Activated CD4-positive, alpha-beta T cell treated with anti-CD3 and anti-CD28 coated beads for 36 hours (primary cell): ENCODE measurements at places on chromosomes 6 and 20. TPM values are rescaled to one million over a fixed set of nuclear protein-coding genes. Genes with fewer than 3 reads are reported as not detected.

- DNase-seq = no peak
Measured at GRCh38 chr6:97066056-97066455, 141.5 kb downstream of the KLHL32 start.

DNA sequence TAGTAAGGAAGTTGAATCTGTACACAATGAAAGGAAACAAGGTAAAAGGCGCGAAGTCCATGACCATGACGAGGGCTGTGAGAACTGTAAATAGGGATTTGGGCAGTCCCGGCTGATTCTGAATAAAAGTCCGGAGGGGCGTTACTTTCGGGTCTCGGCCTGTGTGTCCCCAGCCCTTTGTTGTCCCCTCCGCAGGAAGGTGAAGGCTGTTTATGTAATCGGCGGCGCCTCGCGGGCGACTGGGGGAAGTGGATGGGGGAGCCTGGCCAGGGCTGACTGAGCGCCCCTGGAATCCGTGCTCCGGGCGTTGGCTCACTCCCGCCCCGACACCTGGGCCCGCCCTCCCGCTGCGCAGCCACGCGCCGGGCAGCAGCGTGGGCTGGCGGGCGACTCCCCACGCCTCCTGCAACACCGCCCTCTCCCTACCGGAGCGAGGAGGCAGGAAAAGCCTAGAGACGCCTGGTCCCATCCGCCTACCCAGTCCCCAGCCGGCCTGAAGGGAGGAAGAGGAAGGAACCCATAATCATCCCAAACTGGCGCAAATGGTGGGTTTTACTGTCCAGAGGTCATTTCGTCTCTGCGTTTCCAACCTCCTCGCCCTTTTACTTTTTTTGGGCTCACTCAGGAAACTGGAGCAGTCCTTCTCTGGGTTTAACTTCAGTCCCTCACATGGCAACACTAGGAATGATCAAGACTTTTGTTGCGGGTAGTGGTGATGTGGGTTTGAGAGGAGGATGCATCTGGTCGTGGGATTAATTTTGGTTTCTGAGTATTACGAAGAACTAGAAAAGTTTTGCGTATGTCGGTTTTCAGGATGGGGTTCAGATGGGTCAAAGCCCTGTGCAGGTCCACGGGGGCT lies 12.1 kb downstream of the TRIM31 start:
- peak; percentile 36 for DNase-seq

The TBC1D7 gene
- 16.4 TPM for total RNA-seq

The TNF gene
- 82.3 TPM for total RNA-seq

The TRIM31 gene
- total RNA-seq = not detected

GRCh38 chr20:11850901-11851300 lies 66.8 kb upstream of the BTBD3 start:
- no peak for DNase-seq

DNA sequence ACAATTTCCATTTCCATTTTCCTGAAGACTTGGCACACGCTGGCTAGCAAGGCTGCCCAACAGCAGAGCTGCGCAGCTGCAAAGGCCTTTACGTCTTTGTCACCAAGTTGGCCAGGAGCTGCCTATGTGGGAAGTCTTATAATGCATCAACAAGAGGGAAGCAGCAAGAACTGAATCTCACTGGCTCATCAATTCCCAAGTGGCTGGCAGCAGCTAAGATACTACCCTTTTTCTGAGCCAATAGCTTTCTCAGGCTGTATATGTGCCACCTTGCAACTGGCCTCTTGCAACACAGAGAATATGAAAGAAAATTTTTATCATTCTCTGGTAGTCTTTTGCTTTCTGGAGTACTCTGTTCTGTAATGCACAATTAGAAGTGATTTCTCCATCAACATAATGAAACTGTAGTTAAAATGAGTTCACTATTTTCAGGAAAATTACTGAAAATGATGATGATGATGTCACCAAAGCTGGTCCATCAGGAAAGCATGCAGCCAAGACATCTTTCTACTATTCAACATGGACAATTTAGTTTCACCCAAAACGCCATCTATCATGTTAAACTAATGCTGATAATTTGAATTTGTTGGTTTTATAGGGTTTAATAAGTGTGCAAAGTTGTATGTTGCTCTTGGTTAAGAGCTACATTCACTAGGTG lies 97.3 kb upstream of the FOXA2 start:
- DNase-seq = no peak

The BTN1A1 gene
- not detected for total RNA-seq

The KHDRBS2 gene
- not detected for total RNA-seq

DNA sequence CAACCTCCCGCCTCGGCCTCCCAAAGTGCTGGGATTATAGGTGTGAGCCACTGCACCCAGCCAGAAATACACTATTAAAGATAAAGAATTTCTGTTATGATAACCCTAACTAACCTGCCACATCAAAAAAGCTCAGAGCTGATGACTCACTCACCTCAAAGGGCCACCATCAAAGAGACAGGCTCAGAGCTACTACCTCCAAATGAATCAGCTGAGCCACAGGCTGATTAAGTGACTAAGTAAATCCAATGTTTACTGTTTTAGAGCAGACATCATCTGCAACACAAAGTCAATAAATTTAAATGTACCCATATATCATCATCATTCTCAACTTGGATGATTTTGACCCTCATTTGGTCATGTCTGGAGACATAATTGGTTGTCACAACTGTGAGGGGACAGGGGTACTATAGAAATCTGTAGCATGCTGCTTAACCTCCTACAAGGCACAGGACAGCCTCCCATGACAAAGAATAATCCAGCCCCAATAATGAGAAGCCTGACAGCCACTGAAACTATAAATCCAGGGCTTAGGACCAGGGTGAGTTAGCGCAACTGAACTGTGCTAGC lies 106.5 kb downstream of the ATP9A start:
- DNase-seq = peak; percentile 65

The SMLR1 gene
- not detected for total RNA-seq

GRCh38 chr6:1363729-1364572 lies 25.4 kb upstream of the FOXF2 start:
- DNase-seq = no peak

GRCh38 chr6:167910007-167910406 lies 83.3 kb downstream of the AFDN start:
- no peak for DNase-seq

GRCh38 chr6:133358574-133359150 lies 117.5 kb downstream of the EYA4 start:
- DNase-seq = no peak

DNA sequence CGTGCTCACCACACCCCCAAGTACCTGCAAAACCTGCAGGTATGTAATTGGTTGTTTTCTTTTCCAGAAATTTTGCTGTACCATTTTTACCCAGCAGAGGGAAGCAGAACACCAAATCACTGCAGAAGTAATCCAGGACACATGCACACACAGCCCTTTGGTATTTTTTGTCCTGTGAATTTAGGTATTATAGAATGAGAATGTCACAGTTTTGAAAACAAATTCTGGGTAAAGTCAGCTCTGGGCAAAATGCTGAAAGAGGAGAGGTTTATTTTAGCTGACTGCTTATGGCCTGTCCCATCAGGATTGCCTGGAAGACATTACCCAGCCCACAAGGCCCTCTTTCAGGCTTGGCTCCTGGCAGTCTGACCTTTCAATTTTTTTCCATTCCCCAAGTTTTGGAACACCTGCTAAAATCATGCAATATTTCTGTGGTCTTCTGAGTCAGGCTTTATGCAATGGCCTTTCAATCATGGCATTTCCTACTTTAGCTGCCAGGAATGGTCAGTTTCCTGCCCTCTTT lies 3.5 kb upstream of the EFHC1 start:
- peak; percentile 53 for DNase-seq

The LY6G5C gene
- 1.5 TPM for total RNA-seq

DNA sequence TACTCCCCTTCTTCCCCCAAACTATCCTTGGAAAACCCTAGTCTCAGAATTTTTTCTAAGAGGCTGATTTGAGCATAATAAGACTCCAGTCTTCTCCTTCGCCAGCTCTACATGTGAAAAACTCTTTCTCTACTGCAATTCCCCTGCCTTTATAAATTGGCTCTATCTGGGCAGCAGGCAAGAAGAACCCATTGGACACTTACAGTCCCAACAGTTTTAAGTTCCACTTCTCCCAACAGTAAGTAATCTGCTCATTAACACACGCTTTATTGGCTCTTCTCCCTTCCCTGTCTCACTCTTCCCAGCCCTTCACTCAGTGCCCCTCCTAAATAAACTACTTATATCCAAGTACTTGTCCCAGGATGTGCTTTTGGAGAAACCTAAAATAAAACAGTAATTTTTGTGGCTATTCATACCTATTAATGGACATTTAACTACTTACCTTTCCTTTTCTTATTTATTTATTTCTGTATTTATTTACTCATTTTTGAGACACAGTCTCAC lies 11.1 kb upstream of the DDR1 start:
- no peak for DNase-seq

- no peak for DNase-seq
Measured at GRCh38 chr20:33948480-33948879, 45.2 kb upstream of the RALY start.

The C6orf141 gene
- total RNA-seq = 1.1 TPM

- no peak for DNase-seq
Measured at GRCh38 chr20:50743087-50743486, 11.7 kb downstream of the PARD6B start.

The SEL1L2 gene
- not detected for total RNA-seq

DNA sequence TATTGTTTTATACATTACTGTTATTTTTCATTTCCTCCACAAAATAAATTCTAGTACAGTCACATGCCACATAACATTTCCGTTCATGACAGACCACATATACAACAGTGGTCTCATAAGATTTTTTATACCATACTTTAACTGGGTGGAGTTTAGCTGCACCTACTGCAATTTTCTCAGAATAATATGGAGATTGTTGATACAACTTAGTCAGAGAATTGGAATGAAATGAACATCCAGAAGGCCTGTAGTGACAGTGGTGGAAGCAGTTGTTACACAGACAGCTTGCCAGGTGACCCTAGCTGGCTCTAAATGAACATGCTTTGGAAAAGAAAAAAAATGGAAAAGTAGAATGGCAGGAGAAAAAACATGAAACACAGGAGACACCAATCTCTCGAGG lies 183.2 kb upstream of the TCF21 start:
- no peak for DNase-seq

DNA sequence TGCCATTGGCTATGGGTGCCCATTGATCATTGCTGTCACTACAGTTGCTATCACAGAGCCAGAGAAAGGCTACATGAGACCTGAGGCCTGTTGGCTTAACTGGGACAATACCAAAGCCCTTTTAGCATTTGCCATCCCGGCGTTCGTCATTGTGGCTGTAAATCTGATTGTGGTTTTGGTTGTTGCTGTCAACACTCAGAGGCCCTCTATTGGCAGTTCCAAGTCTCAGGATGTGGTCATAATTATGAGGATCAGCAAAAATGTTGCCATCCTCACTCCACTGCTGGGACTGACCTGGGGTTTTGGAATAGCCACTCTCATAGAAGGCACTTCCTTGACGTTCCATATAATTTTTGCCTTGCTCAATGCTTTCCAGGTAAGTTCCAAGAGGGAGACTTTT lies 16.4 kb downstream of the ADGRF4 start:
- peak; percentile 40 for DNase-seq

DNA sequence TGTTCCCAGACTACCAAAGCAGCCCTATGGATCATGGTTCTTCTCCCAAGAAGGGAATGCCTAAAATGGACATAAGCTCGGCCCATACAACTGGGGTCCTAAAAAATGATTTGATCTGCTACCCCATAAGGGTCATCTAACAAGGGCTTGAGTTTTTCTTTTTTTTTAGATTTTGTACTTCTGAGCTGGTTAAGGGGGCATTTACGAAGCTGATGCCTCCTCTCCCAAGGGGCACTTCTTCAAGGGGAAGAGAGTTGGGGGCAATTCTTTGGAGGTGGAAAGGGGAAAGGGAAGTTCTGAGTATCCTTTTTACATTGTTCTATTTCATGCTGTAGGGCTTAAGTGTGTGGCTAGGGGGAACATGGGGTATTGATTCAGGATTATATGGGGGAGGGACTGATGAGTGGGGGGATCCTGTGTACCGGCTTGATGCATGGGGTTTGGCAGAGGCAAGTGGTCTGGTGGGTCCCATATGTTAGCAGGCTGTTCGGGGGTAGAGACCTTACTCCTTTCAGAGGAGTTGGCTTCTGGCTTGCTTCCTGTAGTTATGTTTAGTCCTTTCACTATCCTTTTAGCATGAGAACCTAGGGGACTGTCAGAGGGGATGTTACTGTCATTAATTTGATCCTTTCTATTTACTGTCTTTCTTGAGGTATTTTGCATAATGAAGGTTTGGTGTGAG lies 8.1 kb upstream of the ZNFX1 start:
- no peak for DNase-seq

- no peak for DNase-seq
Measured at GRCh38 chr6:43937236-43938177, 167.5 kb downstream of the VEGFA start.

- no peak for DNase-seq
Measured at GRCh38 chr20:63499338-63499969, 571 bp upstream of the EEF1A2 start.

The RAMACL gene
- 0.30 TPM for total RNA-seq

DNA sequence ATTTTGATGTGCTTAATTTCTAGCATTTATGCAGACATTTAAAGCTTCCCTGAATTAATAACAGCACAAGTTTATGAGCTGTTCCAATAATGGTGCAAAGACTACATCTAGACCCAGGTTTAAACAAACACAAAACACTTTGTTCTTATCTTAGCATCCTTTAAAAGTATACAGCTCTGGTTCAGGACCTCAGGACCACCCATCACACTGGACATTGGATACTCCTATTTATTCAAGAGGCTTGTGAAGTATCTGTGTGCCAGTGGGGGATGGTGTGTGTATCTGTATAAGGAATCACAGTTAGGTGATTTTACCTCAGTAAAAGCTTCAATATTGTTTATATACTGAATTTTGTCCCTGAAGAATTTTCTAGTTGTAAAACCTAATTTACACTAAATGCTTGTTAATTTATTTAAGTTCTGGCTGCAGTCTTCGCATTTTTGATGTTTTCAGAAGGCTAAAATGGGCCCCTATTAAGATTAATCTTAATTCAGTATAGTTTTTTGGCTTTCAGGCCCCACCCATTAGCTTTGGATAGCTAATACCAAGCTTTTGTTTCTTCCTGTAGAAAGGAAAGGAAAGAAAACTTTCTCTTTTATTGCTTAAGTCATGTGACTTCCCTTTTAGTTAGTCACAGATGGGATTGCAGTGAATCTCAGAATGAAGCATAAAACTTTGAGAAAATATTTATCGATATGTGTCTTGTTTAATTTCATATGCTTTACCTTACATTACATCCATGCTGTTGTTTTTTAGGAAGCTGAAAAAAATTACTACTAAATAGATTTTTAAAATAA lies 13.1 kb downstream of the LIN28B start:
- no peak for DNase-seq

The BNIP5 gene
- total RNA-seq = not detected

The ENPP4 gene
- 6.6 TPM for total RNA-seq

DNA sequence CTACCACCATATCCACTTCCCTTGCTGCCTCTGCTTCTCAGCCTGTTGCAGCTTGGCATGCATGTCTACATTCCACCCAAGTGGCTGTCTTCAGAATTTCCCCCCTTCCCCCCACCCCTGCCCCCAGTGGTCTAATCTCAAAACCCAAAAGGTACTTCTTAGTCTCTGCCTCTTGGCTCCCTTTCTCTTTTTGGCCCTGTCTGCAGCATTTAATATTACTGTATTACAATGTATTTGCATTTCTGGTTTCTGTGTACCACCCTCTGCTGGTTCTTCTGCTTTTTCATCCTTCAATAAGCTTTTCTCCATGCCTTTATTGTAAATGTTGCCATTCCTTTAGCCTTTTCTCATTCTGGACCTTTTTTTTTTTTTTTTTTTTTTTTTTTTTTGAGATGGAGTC lies 43.0 kb downstream of the RPRD1B start:
- no peak for DNase-seq

The SIRPD gene
- not detected for total RNA-seq

The MYB gene
- total RNA-seq = 35.9 TPM
